Pancreas (tissue), 10 donors: ENCODE measurements at places on chromosomes 6 and 20.

- H3K27me3 ChIP-seq: no peaks in the 10 kb centered on the region
- DNase-seq: no peak
- H3K27ac ChIP-seq: no peak overlapping the region
Measured at GRCh38 chr20:4369119-4369797, 352.5 kb upstream of the PRND start.

DNA sequence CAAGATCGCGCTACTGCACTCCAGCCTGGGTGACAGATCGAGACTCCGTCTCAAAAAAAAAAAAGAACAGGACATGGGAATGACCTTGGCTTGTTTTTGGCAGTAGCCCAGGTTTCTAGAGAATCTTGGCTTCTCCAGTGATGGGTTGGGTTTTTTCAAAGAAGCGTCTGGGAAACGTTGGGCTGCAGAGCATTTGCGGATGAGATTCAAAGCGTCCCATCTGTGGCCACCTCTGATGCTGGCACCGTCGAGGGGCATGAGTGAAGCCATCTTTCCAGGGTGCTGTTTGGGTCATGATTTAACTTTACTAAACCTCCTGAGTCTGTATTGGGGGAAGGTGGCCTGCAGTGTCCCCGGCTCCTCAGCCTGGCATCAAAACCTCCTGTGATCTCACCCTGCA is 43.2 kb upstream of the SRF start:
- no peaks in the 10 kb centered on the region for H3K36me3 ChIP-seq
- no peak overlapping the region for H3K27ac ChIP-seq
- H3K27me3 ChIP-seq: no peaks in the 10 kb centered on the region
- no peaks in the 10 kb centered on the region for H3K4me1 ChIP-seq
- DNase-seq: no peak
- H3K4me3 ChIP-seq: no peak overlapping the region

DNA sequence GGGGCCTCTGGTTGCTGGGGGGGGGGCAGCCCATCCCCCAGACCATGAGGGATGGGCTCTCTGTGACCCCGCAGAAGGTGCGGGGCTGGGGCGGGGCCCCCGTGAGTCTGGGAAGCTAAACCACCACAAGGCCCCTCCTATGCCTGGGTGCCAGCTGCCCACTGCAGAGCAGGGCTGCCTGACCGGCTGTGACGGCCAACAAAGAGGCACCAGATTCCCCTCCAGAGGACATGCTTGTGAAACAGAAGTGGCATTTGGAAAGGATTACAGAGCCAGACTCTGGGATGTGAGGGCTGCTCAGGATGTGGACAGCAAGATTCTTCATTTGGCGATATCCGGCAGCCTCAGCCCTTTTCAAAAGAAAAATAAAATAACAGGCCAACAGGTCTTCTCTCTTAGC is 16.5 kb upstream of the NTSR1 start:
- no peaks in the 10 kb centered on the region for H3K36me3 ChIP-seq
- H3K4me1 ChIP-seq: no peaks in the 10 kb centered on the region
- H3K27ac ChIP-seq: no peak overlapping the region
- H3K27me3 ChIP-seq: no peaks in the 10 kb centered on the region
- H3K4me3 ChIP-seq: no peak overlapping the region

GRCh38 chr6:106163966-106164877 is 78.1 kb downstream of the PRDM1 start:
- no peak overlapping the region for H3K4me3 ChIP-seq
- H3K27me3 ChIP-seq: no peaks in the 10 kb centered on the region
- DNase-seq: no peak
- H3K4me1 ChIP-seq: no peaks in the 10 kb centered on the region

GRCh38 chr6:150684161-150684560 is 84.5 kb downstream of the PLEKHG1 start:
- H3K36me3 ChIP-seq: no peaks in the 10 kb centered on the region
- no peak overlapping the region for H3K4me3 ChIP-seq
- DNase-seq: no peak

- no peaks in the 10 kb centered on the region for H3K4me1 ChIP-seq
- no peak overlapping the region for H3K4me3 ChIP-seq
- DNase-seq: no peak
- H3K27ac ChIP-seq: no peak overlapping the region
- no peaks in the 10 kb centered on the region for H3K36me3 ChIP-seq
Measured at GRCh38 chr20:56409521-56409920, 2.5 kb upstream of the CASS4 start.
